OCI-LY7 (cell line): ENCODE measurements at places on chromosomes 6 and 20. TPM values are rescaled to one million over a fixed set of nuclear protein-coding genes. Genes with fewer than 3 reads are reported as not detected.

ZNF451 gene
- total RNA-seq, result 66.7 and 76.3 TPM in 2 replicates

DNA sequence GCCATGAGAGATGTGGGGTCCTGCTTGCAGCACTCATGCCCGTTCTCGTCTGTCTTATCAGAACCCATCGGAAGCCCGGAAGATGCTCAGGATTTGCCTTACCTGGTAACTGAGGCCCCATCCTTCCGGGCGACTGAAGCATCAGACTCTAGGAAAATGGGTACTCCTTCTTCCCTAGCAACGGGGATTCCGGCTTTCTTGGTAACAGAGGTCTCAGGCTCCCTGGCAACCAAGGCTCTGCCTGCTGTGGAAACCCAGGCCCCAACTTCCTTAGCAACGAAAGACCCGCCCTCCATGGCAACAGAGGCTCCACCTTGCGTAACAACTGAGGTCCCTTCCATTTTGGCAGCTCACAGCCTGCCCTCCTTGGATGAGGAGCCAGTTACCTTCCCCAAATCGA is 8.3 kb downstream of the PI16 start:
- DNase-seq, result peak; percentile 72

OGFR gene
- 66.2 and 69.9 TPM in 2 replicates for total RNA-seq

SLC12A5 gene
- 10.3 and 11.0 TPM in 2 replicates for total RNA-seq

DNA sequence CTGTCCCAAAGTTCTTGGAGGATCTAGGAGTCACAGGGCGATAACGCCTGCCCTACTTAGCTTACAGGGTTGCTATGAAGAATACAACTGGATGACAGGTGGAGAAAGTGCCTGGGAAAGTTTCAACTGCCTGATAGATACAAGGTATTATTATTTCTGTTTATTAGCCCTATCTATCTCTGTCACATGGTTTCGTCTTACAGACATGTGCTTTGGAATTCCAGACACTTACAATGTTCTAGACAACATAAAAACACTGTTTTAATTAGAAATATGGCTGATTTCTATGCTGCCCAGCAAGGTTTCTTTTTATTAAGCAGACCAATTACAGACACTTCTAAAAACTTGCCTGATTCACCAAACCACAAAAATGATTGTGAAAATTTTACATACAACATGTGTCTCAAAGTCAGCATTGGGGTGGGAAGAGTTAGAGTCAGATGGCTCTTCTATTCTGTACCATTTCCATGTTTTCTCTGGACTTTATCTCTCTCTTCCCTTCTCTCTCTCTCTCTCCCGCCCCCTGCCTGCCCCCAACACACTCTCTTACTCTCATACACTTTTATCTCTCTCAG is 50.0 kb downstream of the GJA10 start:
- DNase-seq, result no peak

DNA sequence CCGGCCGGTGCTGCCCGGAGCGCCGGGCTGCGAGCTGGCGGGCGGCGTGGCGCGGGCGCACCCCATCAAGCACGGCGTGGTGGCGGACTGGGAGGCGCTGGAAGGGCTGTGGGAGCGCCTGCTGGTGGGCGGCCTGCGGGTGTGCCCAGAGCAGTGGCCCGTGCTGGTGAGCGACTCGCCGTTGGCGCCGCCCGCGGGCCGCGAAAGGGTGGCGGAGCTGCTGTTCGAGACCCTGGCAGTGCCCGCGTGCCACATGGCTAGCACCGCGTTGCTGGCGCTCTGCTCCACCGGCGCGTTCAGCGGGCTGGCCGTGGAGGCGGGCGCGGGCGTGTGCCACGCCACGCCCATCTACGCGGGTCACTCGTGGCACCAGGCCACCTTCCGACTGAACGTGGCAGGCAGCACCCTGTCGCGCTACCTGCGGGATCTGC is 517 bp downstream of the ACTL10 start:
- DNase-seq, result peak; percentile 54

DNA sequence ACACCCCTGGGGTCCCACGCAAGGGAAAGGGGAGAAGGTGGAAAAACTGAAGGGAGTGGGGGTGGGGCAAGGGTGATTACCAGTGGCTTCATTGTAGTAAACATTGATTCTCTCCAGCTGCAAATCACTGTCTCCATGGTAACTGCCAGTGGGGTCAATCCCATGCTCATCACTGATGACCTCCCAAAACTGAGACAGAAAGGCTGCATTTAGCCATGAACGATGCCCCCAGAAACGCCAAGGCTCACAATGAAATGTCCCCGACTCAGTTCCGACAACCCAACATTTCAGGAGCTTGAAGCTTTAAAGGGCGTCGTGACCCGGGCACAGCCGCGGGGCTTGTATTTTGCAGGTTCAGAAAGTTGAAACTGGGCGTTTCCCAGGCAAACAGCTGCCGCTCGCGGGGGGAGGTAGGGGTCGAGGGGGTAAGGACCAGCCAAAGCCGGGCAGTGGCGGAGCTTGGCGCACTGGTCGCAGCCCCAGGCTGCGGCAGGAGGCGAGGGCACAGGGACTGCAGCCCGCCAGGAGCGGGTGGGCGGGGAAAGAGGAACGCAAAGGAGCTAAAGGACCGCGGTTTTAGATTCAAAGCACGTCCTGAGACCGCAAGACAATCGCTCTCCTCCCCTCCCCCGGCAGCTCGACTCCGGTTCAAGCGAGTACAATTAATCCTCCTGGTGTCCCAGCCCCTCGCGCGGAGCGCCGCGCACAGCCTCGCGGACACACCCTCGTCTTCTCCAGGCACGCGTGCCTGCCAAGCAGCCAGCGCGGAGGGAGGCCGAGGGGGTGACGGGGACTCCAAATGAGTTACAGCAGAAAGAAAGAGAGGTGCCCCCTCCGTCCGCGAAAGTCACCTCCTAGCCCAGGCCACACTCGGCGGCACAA is 731 bp downstream of the TUBB2B start:
- peak; percentile 31 for DNase-seq

DNA sequence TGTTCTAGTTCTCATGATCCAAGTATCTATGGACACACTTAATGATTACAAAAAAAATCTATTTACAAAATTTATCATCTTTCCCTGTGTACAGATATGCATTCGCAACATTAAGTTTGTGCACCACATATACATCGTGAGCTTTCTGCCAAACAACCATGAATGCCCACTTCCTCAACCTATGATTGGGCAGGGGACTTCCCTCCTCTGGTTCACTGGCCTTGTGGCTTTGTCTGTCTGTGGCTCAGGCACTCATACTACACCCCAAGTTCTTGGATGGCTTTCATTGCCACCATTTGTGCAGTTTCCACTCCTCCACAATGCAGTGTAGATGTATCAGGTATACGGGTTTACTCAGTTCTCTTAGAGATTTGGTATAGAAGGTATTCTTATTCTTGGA is 74.9 kb downstream of the HS3ST5 start:
- DNase-seq, result no peak

CST11 gene
- total RNA-seq, result not detected in 2 replicates

GRCh38 chr6:40723967-40724366 is 136.8 kb upstream of the LRFN2 start:
- no peak for DNase-seq

GRCh38 chr6:15754035-15754705 is 91.3 kb upstream of the DTNBP1 start:
- no peak for DNase-seq

POM121L2 gene
- not detected in 2 replicates for total RNA-seq

KHDRBS2 gene
- 6.8 and 7.6 TPM in 2 replicates for total RNA-seq

GRCh38 chr20:31837896-31838397 is 7.5 kb downstream of the FOXS1 start:
- DNase-seq, result no peak

BCL2L1 gene
- total RNA-seq, result 64.2 and 71.5 TPM in 2 replicates

- no peak for DNase-seq
These were observed 47.1 kb upstream of the CD83 start for GRCh38 chr6:14070457-14070856.

OR12D1 gene
- not detected in 2 replicates for total RNA-seq

JAG1 gene
- total RNA-seq, result 0.67 and 1.7 TPM in 2 replicates

DNA sequence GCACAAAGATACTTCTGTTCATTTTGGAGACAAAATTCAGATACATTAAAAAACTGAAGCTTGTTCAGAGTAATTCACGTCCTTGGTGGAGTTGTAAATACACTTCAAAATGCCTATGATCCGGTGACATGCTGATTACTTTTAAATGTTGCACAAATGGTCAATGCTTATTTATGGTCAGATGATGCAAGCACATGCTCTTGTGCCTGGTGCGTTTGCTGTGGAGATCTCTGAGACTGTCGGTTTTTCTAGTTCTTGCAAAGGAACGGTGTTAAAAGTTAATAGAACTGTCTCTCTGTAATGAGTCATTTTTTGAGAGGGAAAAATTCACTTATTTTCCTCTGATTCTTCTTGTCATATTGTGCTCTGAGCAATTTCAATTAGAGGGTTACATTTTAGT is 45.2 kb upstream of the EDN3 start:
- no peak for DNase-seq

- DNase-seq, result no peak
These were observed 115.7 kb downstream of the MBOAT1 start for GRCh38 chr6:20096536-20096935.

DNA sequence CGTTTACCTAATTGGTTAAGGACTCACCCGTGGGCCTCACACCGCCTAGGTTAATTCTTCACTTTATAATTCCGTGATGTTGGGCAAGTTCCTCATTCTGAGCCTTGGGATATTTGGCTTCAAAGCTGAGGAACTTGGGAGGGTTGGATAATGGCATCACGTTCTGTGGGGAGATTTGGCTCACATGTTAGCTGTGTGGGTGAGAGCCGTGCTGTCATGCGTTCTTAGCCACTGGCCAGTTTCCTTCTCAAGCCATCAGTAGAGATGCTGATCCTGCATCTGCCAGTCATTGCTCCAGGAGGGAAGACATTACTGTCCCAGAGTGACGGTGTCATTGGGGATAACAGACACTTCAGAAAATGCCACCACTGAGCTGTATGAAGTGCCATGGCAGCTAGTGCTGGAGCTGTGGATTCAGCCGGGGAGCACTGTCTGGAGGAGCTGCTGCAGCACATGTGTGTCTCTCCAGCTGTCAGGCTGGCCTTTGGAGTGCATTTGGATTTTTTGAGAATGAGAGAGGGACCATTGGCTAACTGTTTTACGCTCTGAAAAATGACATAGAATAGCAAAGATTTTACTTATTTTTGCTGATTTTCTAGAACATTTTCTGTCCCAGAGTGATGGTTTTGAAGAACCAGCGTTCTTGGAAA is 16.5 kb downstream of the IGF2R start:
- DNase-seq, result no peak
